ENCODE measurements at places on chromosomes 5 and 9. TPM values are rescaled to one million over a fixed set of nuclear protein-coding genes. Genes with fewer than 3 reads are reported as not detected.

The TMEFF1 gene
- total RNA-seq: 14.8 TPM

The CCL27 gene
- total RNA-seq: not detected

The ARL10 gene
- 14.3 TPM for total RNA-seq

The SLCO6A1 gene
- total RNA-seq: not detected

The KIAA0825 gene
- 2.9 TPM for total RNA-seq

The SPINK13 gene
- not detected for total RNA-seq

The RUFY1 gene
- 26.3 TPM for total RNA-seq

The PLAA gene
- 43.0 TPM for total RNA-seq

The TRIM36 gene
- 4.4 TPM for total RNA-seq

The SNCAIP gene
- total RNA-seq: 0.84 TPM

The PCDHA6 gene
- 2.7 TPM for total RNA-seq

The BARX1 gene
- total RNA-seq: 0.73 TPM

The RALGPS1 gene
- 1.7 TPM for total RNA-seq

The GADD45G gene
- 3.5 TPM for total RNA-seq

The DMRT3 gene
- not detected for total RNA-seq

Data from astrocyte (in vitro differentiated cells and primary cell).